ENCODE measurements at places on chromosomes 1 and 21.

DNA sequence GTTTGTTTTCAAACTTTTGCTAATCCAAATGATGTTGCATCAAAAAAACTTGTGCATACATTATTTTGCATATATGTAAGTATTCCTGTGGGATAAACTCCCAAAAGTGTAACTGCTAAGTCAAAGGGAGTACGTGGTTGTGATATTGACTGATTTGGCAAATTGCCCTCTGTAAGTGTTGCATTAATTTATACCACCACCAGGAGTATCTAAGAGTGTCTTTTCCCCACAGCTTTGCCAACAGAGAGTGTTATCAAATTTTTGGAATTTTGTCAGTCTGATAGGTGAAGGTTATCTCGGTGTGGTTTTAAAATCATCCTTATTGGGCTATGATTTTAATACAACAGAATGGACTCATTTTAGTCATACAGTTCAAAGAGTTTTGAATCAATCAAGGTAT lies 30.1 kb upstream of the PARP1 start:
- no peaks in the 10 kb centered on the region for H3K4me1 ChIP-seq
- no peak overlapping the region for H3K27ac ChIP-seq
- DNase-seq, result no peak
- H3K36me3 ChIP-seq, result no peaks in the 10 kb centered on the region
- H3K4me3 ChIP-seq, result no peak overlapping the region

DNA sequence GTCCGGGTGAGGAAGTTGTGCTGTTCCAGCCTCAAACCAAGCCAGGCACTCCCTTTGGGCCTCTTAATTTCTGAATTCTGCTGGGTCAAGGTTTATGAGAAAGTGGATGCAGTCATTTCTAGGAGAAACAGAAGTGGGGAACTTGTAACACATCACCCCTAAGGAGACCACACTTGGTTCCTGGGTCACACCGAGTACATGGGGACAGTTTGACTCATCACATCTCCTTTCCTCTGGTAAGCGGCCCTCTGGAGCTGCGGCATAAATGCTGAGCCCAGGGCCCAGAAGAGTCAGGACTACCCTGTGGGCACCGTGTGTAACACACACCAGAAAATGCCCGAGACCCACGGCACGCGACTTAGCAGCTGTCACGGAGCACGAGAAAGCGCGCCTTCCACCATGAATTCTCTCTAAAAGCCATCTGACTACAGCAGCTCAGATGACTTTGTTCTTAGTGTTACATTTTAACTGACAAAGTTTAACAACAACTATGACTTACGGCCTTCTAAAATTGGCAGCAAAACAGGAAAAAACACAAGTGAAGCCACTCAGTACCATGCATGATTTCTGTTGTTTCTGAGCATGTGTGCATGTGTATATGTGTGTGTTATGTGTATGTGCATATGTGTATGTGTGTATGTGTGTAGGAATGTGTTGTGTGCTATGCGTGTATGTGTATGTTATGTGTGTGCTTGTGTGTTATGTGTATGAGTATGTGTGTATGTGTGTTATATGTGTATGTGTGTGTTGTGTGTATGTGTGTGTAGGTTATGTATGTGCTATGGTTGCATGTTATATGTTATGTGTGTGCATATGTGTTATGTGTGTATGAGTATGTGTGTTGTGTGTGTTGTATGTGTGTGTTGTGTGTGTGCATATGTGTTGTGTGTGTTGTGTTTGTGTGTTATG lies 50.8 kb downstream of the TOMM20 start:
- DNase-seq, result no peak
- no peaks in the 10 kb centered on the region for H3K4me1 ChIP-seq
- no peaks in the 10 kb centered on the region for H3K27me3 ChIP-seq
- no peak overlapping the region for H3K4me3 ChIP-seq
- peak overlapping the region; percentile 53 for H3K27ac ChIP-seq

DNA sequence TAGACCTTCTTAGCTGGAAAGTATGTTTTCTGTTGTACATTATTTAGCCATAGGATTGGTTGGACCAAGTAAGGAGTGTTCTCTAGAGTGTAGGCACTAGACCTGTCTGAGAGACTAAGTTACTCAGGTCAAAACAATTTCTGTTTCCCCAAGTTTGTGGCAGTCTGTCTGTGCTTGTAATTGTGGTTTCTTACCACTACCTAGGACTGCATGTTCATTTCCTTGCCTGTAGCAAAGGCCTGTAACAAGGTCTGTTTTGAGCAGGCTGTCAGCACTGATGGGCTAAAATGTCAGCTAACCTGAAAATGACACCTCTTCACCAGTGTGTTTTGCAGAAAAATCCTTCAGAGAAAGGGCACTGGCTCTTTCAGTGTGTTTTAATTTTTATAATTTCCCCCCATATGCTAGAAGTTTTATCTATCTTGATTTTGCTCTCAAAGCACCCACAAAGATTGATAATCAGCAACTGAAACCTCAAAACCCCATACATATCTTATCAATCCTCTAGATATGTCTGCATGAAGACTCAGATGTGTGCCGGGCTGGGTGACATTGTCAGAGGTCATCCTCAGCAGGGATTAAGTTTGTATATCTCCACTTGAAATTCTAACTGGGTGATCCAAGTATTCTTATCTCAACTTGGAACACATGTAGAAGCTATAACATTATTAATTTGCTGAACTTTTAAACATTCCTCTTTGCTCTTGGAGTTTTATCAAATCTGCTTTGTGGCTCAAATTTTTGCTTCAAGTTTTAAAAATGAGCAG lies 50.7 kb upstream of the ST6GALNAC3 start:
- H3K27me3 ChIP-seq, result no peaks in the 10 kb centered on the region
- H3K4me3 ChIP-seq, result no peak overlapping the region
- no peak for DNase-seq
- H3K27ac ChIP-seq, result no peak overlapping the region

DNA sequence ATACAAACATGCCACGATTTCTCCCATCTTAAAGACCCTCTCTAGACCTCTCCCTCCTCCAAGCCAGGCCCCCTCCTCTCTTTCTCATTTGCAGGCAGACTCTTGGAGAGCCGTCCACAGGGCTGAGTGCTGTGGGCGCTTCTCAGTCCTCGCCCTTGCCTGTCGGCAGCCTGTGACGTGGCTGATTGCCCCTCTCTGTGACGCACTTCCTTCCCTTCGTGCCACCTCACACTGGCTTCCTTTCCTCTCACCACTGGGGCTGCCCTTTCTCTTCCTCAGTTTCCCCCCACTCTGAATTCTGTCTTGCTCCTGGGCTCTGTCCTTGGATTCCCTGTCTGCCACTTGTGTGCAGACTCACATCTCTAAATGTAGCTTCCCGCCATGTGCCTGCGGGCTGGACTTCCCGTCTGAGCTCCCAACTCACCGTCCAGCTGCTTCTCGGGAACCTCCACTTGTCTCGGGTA lies 227.2 kb downstream of the CAMTA1 start:
- H3K4me1 ChIP-seq, result peaks cover 8% of the 10 kb centered on the region
- no peaks in the 10 kb centered on the region for H3K27me3 ChIP-seq
- H3K27ac ChIP-seq, result no peak overlapping the region
- no peak overlapping the region for H3K4me3 ChIP-seq

GRCh38 chr1:82848043-82848442 lies 1047.3 kb downstream of the ADGRL2 start:
- no peak overlapping the region for H3K4me3 ChIP-seq
- H3K27me3 ChIP-seq, result no peaks in the 10 kb centered on the region
- no peak for DNase-seq

DNA sequence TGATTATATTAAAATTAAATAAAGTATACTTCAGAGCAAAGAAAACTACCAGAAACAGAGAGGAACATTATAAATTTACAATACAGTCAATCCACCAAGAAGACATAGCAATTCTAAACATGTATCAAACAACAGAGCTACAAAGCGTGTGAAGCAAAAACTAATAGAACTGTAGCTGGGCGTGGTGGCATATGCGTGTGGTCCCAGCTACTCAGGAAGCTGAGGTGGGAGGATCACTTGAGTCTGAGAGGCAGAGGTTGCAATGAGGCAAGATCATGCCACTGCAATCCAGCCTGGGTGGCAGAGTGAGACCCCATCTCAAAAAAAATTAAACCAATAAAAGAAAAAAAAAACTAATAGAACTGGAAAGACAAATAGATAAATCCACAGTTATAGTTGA lies 12.3 kb downstream of the CCDC185 start:
- no peaks in the 10 kb centered on the region for H3K4me1 ChIP-seq
- no peak overlapping the region for H3K4me3 ChIP-seq
- no peak overlapping the region for H3K27ac ChIP-seq
- DNase-seq, result no peak

DNA sequence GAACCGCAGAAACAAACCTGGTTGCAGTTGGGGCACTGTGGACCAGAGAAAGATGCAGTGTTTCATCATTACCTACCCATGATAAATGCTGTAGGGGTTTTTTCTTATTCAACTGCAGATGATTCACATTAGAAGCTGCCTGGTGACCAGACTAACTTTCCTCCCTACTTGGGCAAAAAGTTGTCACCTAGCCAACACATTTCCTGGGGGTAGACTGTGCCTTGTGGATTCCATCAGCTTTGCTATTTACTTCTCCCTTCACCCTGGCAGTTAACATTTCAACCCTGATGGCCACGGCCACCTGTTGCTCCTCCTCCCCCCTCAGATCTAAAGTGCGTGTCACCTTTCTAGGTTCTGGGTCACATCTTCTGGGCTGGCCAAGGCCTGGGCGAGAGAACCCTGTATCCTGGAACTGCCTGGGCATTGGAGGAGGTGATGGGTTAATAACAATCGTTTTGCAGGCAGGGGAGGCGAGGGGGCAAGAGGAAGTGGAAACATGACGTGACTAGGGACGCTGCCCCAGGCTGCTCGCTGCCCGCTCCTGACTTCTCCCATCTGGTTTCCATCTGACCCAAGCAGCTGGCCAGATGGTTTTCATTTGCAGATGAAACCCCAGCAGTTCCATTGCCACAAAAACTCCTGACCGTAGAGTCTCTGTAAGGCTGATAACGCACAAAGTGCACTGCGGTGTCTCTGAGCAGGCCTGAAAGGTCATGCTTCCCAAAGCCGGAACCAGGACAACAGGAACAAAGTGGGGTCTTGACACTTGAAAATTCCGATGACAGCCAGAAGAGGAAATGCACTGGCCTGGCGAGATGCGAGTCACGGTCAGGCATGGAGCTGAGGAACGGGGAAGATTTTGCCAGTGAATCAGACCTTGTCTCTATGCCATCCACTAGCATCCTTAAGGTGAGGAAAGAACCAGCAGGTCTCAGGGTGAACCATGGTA lies 36.6 kb downstream of the CAPZB start:
- peak overlapping the region; percentile 89 for H3K27ac ChIP-seq
- peak; percentile 82 for DNase-seq
- H3K27me3 ChIP-seq, result no peaks in the 10 kb centered on the region
- peaks cover 99% of the 10 kb centered on the region for H3K4me1 ChIP-seq

- DNase-seq, result no peak
- peaks cover 6% of the 10 kb centered on the region for H3K36me3 ChIP-seq
- no peaks in the 10 kb centered on the region for H3K4me1 ChIP-seq
- no peaks in the 10 kb centered on the region for H3K27me3 ChIP-seq
- H3K27ac ChIP-seq, result no peak overlapping the region
Measured at GRCh38 chr1:175155473-175155856, 37.1 kb downstream of the KIAA0040 start.

GRCh38 chr1:160726498-160727315 lies 12.3 kb upstream of the SLAMF7 start:
- no peak overlapping the region for H3K27ac ChIP-seq
- H3K36me3 ChIP-seq, result no peaks in the 10 kb centered on the region
- H3K4me3 ChIP-seq, result no peak overlapping the region
- H3K4me1 ChIP-seq, result peaks cover 14% of the 10 kb centered on the region
- peak; percentile 68 for DNase-seq

DNA sequence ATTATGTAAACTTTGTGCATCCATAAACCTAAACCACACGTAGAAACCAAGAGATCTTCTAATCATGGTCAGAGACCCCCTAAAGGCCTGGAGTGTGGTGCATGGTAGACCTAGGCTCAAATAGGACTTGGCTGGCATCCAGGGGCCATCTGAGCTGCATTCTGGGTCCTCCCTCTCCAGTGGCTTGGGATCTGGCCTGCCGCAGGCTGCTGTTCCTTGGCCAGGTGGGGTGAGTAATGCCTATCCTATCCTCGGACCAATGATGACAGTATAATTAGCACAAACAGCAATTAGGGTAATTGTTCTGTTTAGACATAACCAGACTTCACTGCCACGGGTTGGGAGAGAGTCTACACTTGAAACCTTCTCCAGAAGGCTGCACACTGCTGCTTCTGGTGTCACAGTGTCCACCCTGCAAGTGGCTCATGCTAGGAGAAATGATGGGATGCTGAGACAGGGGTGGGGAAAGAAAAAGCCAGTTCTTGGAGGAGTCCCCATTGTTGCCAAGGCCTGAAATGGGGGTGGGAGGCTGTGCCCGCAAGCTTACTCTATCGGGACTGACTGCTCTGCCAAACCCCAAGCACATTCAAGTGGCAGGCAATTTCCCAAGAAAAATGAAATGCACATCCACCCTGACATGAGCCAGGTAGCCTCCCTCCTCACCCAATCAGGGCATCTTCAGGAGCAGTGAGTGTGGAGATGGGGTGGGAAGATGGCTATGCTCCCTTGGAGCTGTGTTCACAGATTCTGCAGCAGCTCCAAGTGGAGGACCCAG lies 12.5 kb upstream of the PKP1 start:
- H3K36me3 ChIP-seq, result no peaks in the 10 kb centered on the region
- H3K27me3 ChIP-seq, result no peaks in the 10 kb centered on the region
- H3K4me1 ChIP-seq, result no peaks in the 10 kb centered on the region
- no peak for DNase-seq
- no peak overlapping the region for H3K4me3 ChIP-seq

DNA sequence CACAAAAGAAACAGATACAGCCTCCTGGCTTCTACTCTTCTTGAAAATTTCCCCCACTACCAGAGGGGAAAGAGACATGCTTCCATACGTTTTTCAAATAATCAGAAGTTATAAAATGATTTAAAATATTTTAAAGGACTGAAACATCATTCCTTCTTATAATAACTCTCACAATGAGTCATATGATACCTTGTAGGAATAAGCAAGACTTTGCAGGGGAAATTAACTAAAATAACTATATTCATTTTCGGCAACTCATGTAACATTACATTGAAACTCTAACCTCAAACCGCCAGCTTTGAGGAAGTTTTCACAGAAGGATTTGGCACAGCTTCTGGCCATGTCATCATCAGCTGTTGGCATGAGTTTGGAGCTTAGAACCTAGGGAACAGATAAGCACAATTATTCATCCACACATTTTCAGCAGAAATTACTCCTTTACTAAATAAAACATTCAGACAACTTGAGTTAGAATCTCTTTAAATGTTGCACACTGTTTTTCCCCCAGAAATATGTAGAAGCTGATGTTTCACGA lies 85.9 kb downstream of the USP24 start:
- peak; percentile 72 for DNase-seq
- no peak overlapping the region for H3K4me3 ChIP-seq
- H3K27me3 ChIP-seq, result no peaks in the 10 kb centered on the region
- H3K27ac ChIP-seq, result peak overlapping the region; percentile 1
- H3K4me1 ChIP-seq, result no peaks in the 10 kb centered on the region

- DNase-seq, result no peak
- no peaks in the 10 kb centered on the region for H3K4me1 ChIP-seq
- H3K36me3 ChIP-seq, result peaks cover 56% of the 10 kb centered on the region
- H3K27ac ChIP-seq, result no peak overlapping the region
Measured at GRCh38 chr21:25582164-25582790, 25.0 kb downstream of the MRPL39 start.
